ENCODE measurements at places on chromosomes 13 and 19.

DNA sequence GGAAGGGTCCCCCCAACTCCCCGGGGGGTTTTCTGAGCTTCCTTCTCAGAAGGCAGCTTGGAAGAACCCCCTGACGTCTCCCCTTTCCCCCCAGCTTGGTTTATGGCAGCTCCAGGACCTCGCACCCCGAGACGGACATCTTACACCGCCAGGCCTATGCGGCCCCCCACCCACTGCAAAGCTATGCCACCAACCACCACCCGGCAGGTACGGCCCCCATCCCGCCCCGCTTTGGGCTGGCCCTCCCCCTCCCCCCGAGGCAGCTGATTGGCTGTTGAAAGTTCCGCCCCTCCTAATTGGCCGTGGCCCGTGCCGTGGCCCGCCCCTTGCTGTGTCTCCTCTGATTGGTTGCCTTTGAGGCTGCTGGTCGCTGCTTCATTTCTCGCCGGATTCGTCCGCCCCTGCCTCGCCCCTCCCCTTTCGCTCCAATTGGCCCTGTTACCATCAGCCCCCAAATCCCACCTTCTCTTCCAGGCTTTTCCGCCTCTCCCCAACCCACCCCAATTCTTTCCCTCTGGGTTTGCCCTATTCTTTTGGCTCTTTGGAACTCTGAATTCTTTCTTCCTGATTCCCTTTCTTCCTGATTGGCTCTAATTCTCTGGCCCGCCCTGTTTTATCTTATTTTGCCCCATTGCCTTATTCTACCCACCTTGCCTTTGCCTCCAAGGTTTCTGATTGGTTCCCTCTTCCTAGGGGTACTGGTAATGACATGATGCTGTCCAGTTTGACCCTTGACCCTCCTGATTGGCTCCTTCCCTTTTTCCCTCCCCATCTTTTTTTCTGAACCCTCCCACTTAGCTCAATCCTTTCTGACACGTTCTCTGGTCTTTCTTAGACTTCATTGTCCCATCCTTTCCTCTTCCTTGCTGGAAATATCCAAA is 2.5 kb downstream of the PRR12 start:
- DNase-seq = peak; percentile 89

DNA sequence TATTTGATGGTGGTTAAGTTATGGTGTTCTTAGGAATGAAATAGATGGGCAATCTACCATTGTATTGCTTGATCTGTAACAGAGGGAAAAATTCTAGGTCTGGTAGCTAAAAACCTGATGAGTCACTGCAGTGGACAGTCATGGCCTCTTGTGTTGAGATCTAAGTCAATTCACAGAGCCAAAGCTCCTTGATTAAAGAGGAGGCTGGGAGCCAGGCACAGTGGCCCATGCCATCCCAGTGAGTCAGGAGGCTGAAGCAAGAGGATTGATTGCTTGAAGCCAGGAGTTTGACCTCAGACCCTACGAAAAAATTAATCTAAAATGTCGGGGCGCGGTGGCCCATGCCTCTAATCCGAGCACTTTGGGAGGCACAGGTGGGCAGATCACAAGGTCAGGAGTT is 67.1 kb upstream of the KPNA3 start:
- DNase-seq = no peak

GRCh38 chr13:98488736-98489135 is 88.2 kb downstream of the STK24 start:
- no peak for DNase-seq

- no peak for DNase-seq
These were observed 6.3 kb upstream of the ZNF160 start for GRCh38 chr19:53109527-53109926.

GRCh38 chr19:40586611-40587010 is 9.9 kb downstream of the SHKBP1 start:
- DNase-seq = no peak
